Suppressor macrophage treated with lipopolysaccharide for 1 hour (primary cell): ENCODE measurements at places on chromosomes 5 and 9.

DNA sequence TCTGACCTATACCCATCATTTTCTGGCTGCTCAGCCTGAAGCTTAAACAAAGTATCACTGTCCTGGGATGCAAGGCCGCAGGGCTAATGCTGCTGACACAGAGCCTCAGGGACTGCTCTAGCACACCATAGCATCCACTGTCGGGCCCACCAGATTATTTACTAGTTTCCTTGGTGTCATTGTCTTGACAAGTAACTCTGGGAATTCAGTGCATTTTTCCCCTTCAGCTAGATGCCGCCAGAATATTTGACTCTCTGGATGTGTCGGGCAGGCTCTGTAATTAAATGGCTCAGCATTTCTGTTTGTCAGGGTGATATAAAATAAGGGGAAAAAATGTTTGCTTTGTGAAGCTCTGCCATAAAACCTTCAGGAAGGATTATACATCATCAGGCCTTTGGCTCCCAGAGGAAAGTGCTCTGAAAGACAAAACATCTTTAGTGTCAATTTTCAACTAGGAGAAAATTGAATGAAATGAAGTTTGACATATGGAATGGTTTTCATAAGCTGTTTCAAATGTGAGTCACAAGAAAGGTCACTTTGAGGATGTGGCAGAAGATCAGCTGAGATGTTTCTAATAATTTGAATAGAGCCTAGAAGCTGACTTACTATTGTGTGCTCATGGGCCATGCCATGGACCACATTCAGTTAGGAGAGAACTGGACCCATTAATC is 350.1 kb downstream of the TMEM232 start:
- DNase-seq, result no peak

GRCh38 chr5:128101676-128102075 is 18.1 kb downstream of the SLC12A2 start:
- no peak for DNase-seq

DNA sequence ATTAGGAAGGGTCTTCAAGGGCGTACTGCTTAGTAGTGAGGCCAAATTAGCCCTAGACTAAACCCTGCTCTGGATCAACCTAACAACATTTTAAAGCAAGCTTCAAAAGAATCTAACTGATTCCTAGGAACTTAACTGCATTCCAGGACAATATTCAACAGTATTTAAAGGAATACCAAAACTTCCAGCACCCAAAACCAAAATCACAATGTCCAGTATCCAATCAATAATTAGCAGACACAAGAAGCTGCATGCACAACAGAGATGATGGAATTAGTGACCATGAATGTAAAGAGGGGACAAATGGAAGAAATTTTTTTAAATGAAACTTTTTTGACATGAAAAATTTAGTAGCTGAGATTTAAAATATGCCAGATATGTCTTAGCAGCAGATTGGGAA is 53.9 kb downstream of the CETN3 start:
- no peak for DNase-seq

GRCh38 chr5:171743436-171744076 is 42.1 kb upstream of the SMIM23 start:
- DNase-seq, result peak; percentile 29

DNA sequence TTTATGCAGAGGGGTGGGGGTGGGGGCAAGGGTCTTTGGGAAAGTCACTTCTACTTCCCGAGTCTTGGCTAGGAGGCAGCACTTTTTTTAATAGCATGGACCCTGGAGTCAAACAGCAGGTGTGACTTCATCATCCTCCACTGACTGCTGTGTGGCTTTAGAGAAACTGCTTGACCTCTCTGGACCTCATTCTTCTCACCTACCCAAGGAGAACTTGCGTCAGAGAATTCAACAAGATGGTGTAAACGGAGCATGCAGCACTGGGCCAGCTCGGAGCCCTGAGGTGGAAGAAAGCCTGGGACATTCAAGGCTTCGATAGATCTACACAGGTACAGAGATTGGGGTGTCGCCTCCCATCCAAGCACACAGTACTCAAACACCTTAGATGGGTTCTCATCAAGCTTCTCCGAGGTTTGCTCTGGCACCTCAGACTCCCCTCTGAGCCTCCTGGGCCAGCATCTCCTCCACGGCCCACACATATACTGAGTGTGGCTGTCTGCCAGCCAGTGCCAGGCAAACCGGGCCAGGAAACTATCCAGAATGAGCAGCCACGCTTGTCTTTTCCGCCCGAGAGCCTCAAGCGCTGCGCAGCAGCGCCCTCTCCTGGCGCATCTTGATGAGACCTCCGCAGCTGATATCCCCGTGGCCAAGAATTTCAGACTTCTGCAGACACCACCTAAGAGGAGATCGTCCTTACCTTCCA is 4.6 kb upstream of the SLC25A48 start:
- DNase-seq, result peak; percentile 84

DNA sequence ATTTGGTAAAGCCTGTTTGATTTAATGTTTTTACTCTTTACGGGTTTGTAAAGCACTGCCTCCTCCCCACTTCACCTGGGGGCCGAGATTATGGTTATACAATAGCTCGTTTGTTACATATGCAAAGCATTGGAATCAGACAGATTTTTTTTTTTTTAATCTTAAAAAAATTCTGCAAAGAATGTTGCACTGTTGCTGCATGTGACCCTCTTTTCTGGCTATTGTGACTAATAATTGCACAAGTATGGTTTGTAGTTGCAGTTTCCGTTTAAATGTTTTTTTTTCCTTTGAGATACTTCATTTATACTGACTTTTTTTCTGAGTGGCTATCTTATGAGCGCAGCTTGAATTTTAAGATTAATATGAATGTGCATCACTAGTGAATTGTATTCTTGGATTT is 165.3 kb downstream of the KDM4C start:
- DNase-seq, result no peak

DNA sequence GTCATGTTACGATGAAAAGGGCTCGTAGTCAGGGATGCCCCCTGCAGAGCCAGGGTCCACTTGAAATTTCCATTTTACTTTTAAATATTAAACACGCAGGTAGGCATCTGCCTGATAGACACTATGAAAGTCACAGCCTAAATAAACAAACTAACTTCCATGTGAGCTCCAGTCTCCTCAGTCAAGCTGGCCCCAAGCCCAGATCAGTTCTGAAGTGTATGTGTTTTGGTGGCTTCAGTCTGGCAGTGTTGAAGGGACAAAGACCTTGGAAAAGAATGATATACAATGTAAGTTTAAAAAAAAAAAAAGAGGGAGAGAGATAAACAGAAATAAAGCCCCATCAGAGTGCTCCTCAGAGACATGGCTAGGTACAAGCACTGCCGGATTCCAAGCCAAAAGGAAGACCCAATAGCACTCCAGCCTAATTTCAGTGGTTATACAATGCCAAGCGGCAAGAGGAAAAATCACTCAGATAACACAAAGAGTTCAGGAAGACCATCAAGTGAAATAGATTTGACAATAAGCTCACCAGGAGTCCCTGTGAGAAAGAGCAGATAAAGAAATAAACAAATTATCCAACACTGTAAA is 181.0 kb downstream of the BNC2 start:
- no peak for DNase-seq

DNA sequence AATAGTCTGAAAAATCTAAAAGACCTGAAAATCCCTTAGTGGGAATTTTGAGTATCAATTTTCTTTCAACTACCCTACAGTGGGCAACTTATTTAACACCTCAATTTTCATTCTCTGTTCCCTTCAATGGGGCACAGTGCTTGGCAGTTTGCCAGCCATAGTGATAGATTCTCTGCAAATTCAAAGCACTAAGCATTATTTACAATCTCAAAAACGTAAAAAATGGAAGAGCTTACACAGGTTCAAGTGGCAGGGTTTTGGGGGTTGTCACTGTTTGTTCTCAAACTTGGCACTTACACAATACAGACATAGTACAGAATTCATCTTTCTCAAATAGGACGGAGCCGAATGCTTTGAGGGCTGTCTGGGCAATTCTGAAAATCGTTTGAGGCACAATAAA is 515.0 kb downstream of the EFNA5 start:
- no peak for DNase-seq
